ENCODE measurements at places on chromosomes 1 and 21.

- DNase-seq: peak; percentile 22
Measured at GRCh38 chr1:101781201-101781831, 215.4 kb downstream of the OLFM3 start.

GRCh38 chr21:42308914-42309752, 6.1 kb downstream of the TFF3 start:
- DNase-seq: peak; percentile 49

DNA sequence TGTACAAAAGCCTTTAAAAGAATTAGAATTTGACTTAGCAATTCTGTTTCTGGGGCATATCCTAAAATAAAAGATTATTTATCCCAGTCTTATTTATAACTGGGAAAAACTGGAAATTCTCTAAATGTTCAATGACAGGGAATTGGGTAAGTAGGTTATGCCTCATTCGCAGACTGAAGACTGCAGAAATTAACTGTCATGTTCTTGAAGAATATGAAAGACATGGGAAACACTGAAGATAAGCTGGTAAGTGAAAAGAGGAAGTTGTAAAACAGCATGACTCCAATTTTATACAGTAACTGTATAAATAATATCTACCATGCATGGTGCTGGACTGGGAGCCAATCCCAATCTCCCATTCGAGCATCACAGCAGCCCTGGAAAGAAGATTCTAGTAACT, 50.6 kb upstream of the SLC2A1 start:
- DNase-seq: no peak

DNA sequence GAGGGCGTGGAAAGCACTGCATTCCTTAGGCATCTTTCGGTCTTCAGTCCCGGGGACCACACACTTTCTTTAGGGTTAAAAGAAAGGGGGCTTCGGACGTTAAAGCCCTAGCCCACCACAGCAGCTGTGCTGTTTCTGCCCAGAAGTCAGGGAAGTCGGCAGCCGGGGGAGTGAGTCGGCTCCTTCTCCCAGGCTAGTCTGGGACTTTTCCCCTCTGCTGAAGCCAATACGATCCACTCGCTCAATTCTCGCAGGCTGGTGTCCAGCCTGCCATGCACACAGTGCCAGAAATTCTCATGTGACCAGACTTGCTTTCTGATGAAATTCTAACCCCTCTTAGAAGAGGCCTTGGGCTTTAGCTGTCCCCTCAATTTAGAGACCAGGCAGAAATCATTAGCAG, 67.7 kb downstream of the BCAR3 start:
- no peak for DNase-seq

DNA sequence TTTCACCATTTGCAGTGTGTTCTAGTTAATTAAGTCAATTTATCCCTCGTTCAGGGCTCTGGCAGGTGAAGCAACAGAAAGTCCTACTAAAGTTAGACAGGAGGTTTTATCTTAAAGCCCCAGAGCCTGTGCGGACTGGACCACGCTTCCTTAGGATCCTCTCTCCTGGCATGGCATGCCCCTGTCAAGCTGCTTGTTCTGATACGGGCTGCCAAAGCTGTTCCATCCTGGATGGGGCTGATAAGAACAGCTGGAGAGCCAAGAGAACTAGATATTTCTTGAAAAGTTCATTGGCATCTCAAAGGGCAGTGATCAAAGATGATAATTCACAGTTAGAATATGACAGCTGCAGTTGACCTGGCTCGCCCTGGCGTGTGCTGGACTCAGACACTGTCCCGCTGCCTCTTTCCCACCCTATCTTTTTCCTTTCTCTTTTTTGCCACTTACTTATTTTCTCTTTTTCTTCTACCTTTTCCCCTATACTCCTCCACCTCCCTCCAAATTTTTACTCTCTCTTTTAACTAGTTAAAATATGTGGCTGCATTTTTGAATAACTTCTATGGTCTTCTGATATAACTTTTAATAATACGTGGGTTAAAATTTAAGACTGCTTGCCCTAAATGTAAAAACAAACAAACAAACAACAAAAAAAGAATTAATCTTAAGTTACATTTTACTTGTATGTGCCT, 96.7 kb downstream of the ABCA4 start:
- DNase-seq: no peak
